NCI-H187 (cell line): ENCODE measurements at places on chromosomes 2 and 18.

GRCh38 chr2:162974771-162975170 lies 136.2 kb upstream of the KCNH7 start:
- DNase-seq: no peak

DNA sequence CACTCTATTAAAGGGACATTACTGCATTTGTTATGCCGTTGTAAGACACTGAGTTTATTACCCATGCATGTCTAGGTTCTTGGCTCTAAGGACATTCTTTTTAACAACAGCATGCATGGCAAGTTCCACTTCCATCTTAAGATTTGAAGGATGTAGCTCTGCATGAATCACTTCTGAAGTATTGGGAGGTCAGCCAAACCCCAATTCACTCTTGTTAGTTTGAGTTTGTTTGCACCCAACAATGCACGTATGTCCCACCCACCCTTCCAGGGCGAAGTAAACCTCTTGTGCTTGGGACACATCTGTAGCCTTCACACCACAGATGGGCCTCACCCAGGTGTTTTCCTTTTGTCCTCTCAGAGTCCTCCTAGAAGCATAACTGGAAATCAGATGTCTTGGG lies 5.6 kb upstream of the LAMA3 start:
- no peak for DNase-seq

- no peak for DNase-seq
Observed at GRCh38 chr2:59021786-59022185, 780.7 kb upstream of the FANCL start.

- DNase-seq: no peak
Observed at GRCh38 chr18:34775461-34775860, 65.4 kb downstream of the DTNA start.

- no peak for DNase-seq
Observed at GRCh38 chr2:105904938-105905337, 160.2 kb downstream of the NCK2 start.

DNA sequence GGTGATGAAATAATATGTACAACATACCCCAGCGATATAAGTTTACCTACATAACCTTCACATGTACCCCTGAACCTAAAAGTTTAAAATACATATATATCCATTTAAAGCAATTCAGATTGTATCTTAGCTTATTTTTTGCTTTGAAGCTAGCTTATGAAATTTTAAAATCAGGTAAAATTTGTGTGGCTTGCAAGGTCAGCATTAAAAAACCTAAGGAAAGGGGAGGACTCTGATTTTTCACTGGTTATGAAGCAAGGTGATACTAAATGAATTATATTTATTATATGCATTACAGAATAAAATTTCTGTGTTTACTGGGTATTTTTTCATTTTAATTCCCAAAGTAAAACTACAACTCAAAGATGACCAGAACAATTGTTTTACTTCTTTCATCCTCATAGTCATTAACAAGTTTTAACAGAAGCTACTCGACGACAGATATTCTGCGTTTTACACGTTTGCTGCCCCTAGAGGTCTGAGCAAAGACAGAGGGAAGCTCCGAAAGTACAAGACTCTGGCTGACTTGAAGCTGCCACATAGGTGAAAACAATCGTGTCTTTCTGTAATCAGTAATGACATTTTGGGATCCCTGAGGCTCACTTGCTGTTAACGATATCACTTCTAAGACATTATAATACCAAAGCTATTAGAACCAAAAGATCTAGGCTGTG lies 17.1 kb downstream of the PKP4 start:
- no peak for DNase-seq

DNA sequence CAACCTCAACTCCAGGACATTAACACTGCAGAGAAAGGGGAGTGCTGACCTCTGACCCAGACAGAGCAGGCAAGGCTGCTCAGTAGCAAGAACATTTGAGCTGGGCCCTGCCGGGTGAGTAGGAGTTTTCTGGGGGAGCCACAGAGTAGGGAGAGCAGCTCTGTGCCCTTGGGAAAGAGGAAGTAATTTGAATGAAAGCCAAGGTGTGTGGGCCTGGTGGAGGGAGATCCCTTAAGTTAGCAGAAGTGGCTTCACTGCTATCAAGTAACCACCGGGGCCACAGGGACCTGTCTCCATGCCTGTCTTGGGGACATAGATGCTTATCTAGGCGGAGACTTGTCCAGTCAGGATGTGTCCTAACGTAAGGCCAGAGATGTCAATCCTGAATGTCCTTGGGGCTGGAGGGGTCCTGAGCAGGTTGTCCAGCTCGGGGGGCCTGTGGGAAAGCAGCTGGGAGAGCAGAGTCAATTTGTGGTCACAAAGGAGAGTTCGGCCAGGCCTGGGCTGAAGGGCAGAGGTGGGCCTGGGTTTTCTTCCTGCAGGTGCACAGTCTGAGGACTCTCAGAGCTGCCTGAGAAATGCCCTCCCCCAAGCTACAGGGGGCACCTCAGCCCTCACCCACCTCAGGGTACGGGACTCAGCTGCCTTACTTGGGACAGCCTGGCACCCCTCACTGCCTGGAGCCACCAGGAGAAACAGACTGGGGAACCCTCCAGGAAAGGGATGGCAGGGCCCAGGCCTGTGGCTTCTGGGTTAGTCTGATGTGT lies 15.0 kb upstream of the OTOF start:
- DNase-seq: no peak

- DNase-seq: no peak
Observed at GRCh38 chr2:170227951-170228350, 50.0 kb downstream of the MYO3B start.

DNA sequence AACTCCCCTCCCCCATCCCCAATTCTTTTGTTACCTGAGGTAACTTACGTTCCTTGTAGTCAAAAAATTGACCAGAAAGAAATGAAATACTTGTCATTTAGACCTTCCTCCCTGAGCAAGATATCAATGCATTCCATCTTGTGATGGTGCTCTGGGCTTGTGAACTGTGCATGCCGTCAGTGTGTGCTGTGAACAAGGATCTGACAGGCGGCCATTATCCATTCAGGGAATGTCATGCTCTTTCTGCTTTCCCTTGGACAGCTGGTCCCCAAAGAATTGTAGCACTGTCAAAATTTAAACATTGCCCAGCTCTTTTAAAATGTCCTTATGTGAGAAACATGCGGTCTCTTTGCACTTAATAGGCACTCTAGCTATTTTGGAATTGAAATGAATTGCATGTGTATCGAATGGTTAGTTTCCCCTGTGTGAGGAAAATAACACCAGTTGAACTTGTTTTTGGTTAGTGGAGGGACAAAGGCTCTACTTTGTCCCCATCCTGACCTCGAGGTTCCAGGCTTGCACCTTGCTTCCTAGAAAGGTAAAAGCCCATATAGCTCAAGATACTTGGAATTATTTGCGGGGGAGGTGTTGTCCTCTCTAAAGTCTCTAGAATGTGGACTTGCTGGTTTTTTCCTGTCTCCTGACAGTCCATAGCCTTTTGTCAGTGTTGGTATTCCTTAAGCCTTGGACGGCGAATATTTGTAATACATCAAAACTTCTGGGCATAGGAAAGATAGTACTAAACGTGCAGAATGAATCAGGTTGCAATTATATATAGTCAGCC lies 350.9 kb downstream of the NUP35 start:
- DNase-seq: no peak

DNA sequence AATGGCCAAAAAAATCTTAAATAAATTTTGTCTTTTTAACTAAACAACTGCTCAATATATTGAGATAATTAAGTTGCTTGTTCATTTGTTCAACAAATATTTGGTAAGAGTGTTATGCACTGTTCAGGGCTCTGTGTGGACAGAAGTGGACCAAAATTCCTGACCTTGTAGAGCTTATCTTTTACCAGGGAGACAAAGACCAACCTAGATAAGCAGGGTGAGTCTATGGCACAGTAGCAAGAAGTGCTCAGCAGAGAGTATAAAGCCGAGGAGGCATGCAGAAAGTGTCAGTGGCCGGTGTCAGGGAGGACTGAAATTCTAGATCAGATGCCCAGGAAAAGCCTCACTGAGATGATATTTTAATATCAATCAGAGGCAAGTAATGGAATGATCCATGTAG lies 2.6 kb downstream of the RAB27B start:
- DNase-seq: no peak

DNA sequence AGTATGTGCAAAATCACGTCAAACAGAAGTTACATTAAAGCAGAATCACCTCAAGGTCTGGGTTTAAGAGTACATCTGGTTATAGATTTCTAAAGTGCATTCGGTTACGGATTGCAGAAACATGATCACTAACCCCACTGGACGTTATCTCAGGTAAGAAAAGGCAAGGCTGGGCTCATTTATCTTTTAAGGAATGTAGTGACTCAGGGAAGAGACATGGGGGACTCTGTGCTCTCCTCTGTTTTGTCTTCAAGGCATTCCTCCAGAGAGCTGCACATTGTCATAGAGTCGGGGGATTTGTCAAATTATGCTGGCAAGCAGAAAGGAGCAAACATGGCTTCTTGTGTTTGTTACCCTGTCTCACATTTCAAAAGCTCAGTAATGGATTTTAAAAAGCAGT lies 14.3 kb downstream of the WDSUB1 start:
- no peak for DNase-seq

GRCh38 chr18:57002627-57003026 lies 144.3 kb upstream of the BOD1L2 start:
- DNase-seq: no peak
